Panc1 (cell line): ENCODE measurements at places on chromosomes 13 and 19.

DNA sequence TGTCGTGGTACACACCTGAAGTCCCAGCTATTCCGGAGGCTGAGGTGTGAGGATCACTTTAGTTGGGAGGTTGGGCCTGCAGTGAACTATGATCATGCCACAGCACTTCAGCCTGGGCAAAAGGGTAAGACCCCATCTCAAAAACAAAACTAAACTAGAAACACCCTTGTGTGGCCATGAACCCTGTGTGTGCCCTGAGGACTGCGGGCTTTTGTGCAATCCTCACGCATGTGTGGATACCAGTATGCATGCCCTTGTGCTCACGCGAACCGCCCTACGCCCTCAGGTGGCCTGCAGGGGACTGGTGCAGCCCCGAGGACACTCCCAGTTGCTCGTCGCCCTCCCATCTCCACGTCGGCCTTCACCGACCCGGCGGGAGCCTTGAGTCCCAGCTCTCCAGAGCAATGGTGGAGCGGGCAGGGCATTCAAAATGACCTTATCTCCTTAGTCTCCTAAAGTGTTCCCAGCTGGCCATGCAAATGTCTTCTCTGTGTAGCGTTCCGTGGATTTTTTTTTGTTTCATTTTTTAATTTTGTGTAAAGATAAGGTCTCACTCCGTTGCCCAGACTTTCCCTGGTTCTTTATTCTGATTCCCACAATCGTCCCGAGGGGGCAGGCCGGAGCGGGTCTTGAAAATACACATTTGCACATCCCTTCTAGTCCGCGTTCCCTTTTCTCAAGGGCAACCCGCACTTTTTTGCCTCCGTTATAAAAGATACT lies 868 bp upstream of the EGLN2 start:
- DNase-seq: no peak

- no peak for DNase-seq
These were observed 4.2 kb downstream of the FPR3 start for GRCh38 chr19:51799034-51799773.

DNA sequence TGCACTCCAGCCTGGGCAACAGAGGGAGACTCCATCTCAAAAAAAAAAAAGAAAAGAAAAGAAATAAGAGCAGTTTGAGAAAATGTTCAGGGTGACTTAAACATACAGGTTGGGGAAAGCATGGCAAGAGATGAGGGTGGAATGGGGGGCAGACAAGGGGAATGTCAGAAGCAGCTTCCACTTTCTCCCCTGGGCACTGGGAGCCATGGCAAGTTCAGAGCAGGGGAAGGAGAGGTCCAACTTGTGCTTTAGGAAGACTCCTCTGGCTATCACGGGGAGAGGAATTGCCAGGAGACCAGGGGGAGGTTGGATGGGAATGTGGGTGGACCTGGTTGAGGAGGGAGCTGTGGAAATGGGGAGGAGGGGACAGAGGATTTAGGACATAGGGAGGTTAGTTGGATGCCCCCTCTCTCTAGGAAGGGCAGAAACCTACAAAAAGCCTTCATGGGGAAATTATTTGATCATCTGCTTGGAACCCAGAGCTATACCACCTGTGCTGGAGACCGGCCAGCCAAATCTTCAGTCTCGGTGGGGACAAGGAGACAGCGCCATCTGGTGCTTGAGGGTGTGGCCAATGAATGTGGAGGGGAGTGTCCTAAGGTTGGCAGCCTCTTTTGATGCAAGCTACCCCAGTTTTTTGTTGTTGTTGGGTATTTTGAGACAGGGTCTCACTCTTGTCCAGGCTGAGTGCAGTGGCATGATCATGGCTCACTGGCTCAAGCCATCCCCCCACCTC lies 7.3 kb upstream of the STRN4 start:
- DNase-seq: no peak

GRCh38 chr19:57099199-57099661 lies 20.6 kb upstream of the USP29 start:
- DNase-seq: no peak

DNA sequence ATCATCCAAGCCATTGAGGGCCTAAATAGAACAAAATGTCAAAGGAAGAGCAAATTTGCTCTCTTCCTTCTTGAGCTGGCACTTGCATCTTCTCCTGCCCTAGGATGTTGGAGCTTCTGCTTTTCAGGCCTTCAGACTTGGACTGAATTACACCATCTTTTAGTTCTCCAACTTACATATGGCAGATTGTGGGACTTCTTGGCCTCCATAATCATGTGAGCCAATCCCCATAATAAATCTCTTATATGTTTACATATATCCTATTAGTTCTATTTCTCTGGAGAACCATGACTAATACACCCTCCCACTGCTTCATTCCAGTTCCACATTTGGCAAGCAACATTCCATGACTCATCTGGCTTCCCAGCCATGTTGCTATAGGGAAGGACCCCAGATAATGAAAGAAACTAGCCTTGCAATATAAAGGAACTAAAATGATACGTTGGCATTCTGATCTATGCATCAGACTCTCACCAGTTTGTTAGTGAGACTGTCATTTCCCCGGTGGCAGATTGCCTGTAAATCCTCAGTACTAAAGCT lies 11.0 kb upstream of the ACOD1 start:
- DNase-seq: no peak

DNA sequence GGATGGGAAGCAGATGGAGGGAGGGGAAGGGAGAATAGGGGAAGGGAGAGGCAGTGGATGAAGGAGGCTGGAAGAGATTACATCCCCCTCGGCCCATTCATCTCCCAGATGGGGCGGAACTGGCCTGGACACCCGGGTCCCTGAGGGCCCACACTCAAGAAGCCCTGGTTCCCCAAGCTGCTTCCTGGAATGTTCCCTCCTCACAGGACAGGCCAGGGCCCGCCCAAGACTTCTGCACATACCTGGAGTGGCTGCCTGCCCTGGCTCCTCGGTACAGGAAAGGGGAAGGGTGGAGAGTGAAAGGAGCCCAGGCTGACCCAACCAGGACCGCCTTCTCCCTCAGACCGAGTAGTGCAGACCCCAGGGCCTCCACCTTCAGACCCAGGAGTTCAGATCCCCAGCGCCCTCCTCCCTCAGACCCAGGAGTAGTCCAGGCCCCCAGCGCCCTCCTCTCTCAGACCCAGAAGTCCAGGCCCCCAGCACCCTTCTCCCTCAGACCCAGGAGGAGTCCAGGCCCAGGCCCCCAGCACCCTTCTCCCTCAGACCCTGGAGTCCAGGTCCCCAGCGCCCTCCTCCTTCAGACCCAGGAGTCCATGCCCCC lies 489 bp downstream of the NTF4 start:
- no peak for DNase-seq

DNA sequence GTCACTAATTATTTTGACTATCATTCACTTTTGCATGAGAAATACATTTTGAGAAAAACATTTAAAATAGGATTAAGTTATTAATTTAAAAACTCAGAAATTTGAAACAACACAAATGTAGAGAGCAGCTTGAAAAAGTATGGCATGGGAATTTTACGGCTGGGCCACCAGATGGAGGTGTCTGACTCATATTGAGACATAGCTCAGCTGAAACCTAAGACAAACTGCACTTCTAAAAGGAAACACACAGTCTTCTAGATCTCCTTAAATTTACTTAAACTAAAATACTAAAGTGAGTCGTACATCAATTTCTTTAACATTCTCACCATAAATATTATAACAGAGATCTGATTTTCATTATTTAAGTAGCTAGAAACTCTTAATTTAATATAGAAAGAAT lies 41.9 kb upstream of the POSTN start:
- peak; percentile 2 for DNase-seq

GRCh38 chr19:51641648-51642047 lies 5.0 kb downstream of the SIGLEC14 start:
- no peak for DNase-seq

- no peak for DNase-seq
These were observed 64.4 kb downstream of the WASF3 start for GRCh38 chr13:26621731-26622401.

DNA sequence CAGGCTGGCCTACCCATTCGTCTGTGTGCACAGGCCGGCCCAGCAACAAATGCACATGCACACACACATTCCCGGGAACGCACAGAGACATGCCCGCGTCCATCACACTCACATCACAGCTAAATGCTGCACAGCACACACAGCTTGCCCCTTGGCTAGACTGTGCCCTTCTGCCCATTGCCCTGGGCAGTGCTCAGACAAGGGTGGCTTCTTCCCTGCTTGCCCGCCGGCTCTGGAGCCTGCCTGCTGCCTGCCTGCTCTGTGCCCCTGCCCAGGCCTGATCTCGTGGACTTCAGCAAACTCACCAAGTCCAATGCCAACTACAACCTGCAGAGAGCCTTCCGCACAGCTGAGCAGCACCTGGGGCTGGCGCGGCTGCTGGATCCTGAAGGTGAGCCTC lies 30.4 kb downstream of the SPTBN4 start:
- no peak for DNase-seq

DNA sequence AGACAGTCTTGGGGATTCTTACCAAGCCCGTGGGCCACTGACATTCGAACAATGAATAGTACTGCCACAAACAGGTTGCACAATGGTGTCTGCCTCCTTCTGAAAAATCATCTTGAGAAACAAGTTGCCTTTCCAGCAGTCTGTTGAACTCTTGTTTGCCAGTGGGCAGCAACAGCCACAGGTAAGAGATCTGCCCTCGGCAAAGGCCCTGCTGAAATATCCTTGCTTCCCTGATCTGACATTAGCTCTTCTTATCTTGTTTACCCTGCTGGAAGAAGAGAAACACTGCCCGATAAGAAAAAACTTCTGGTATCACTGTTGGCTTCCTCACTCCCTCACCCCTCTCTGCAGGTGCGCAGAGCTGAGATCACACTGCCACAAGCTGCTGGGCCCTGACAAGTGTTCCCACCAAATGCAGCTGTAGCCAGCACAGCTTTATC lies 2.0 kb downstream of the DOCK9 start:
- DNase-seq: no peak
